ENCODE measurements at places on chromosomes 1 and 21. TPM values are rescaled to one million over a fixed set of nuclear protein-coding genes. Genes with fewer than 3 reads are reported as not detected.
A peak's percentile ranks its signal among the peaks of the same experiment; 100 is the strongest.

DNA sequence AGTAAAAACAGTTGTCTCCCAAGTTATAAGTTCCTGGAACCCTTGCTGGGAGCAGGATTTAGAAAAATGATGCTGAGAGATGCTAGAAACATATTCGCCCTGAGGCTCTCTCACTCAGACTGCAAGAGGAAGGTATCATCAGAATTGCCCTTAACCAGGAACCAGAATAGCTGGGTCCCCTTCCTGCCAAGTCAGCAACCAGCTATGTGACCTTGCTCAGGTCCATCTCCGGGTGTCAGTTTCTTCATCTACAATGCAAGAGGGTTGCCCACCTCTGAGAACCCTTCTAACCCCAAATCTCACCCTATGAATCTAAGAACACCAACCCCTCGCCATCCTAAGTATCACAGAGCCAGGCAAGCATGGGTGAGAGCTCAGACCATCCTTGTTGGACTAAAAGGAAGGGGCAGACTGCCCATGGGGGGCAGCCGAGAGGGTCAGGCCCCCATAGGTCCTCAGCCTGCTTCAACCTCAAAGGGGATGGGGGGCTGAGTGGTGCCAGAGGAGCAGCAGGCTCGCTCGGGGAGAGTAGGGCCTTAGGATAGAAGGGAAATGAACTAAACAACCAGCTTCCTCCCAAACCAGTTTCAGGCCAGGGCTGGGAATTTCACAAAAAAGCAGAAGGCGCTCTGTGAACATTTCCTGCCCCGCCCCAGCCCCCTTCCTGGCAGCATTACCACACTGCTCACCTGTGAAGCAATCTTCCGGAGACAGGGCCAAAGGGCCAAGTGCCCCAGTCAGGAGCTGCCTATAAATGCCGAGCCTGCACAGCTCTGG is 390 bp upstream of the S100A9 start:
- peak; percentile 79 for DNase-seq

DNA sequence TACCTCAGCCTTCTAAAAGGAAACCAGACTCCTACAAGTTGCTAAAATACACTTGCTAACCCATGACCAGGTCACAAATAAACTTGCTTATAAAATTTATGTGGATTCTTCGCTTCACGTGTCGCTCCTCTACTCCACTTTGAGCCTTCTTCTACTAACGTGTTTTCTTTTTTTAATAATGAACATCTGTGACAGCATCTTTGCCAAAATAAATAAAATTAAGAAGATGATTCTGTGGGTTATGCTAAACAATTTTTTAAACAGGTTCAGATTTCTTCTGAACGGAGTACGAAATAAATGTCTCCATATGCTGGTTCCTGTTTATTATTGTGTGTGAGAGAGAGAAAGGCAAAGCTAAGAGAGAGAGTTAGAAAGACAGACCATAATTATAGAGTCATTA is 735.8 kb downstream of the LTN1 start:
- no peak for DNase-seq

DNA sequence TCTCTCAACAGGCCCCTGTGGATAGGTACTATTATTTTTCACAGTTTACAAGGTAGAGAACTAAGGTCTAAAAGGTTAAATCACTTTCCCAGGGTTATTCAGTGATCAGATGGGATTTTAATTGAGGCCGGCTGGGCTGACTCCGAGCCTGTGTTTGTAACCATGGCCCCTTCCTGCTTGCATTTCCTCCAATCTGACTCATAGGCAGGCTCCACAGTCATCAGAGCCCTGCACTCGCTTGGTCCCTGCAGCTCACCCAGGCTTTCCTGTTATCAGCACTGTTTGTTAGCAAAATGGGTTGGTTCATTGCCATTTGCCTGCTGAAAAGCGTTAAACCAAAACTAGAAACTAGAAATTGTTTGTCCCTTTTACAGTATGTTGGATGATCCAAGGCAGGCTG is 41.4 kb upstream of the LMX1A start:
- DNase-seq: no peak

GRCh38 chr1:183885142-183885735 is 80.3 kb downstream of the RGL1 start:
- no peak for DNase-seq

DNA sequence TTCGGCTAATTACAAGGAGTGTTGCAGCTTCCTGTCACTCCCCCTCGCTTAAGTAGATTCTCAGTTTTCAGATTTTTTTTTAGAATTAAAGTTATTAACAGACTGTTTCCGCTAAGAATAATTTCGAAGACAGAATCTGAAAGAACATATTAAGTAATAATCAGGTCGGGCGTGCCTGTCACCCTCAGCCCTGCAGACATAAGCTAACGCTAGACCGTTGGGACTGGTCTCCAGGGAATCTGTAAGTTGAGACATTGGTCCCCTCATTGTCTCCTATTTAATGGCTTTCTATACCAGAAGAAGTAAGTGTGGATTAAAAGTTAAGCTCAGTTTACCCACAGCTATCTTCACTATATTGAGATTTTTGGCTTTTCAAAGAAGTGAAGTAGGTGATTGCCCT is 14.5 kb downstream of the NMNAT1 start:
- DNase-seq: no peak

- peak; percentile 21 for DNase-seq
These were observed 209.1 kb upstream of the MAP1LC3C start for GRCh38 chr1:242208021-242208420.

- no peak for DNase-seq
These were observed 17.8 kb downstream of the KIF2C start for GRCh38 chr1:44757420-44757819.

BEND5 gene
- total RNA-seq: 1.5 TPM

KIF17 gene
- 0.83 TPM for total RNA-seq

CD48 gene
- not detected for total RNA-seq

CNTN2 gene
- not detected for total RNA-seq

Measured in mammary epithelial cell (primary cell).